Activated CD8-positive, alpha-beta memory T cell treated with anti-CD3 and anti-CD28 coated beads for 1 hour (primary cell): ENCODE measurements at places on chromosomes 6 and 20.

DNA sequence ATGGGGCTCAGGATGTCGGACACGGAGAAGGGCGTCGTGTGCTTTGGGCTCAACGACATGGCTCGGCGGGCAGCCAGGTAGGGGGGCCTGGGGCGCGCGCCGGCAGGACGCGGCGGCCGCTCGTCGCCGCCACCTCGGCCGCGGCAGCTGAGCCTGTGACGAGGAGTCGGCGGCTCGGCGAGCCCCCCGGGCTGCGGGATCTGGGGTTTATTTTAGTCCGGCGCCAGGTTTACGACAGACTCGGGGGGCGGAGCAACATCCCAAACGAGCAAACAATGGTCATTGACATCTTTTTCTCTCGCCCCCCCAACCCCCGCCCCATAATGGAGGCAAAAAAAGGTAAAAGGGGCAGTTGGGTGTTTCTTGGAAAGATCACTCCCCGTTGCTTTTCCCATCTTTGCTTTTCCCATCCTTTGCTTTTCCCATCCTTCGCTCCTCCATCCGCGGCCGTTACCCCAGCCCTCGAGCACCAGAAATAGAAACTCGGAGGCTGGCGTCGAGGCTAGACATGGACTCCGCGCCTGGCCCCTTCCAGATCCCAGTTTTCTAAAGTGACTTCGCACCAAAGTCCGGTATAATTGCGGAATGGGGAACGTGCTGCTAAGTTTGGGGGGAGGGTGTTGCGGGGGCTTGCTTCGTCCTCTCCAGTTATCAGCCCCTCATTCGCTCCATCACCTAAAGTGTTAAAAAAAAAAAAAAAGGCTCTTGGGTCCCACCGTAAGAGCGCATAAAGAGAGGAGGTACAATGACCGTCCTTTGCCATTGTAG is at the start of gene NKX2-4:
NKX2-4 (minus strand) TSS at position 186 of the 768 bp plus-strand sequence; CDS start at position 59, 127 bp downstream.
- DNase-seq: no peak

DNA sequence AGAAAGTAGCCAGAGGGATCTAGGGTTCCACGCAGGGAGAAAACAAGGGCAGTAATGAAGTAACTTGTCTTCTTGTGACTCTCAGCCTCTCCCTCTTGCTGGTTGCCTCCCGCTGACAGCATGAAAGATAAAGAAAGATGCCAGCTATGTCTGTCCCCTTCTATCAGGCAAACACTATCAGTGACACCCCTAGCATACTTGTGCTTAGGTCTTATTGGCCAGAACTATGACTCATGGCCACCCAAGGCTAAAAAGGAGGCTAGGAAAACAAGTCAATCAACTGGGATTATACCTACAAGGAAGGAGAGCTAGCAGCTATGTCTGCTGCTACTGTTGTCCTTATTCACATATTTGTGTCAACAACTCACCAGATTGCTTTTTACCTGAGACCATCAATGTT is 206.8 kb upstream of the SOX4 start:
- no peak for DNase-seq

DNA sequence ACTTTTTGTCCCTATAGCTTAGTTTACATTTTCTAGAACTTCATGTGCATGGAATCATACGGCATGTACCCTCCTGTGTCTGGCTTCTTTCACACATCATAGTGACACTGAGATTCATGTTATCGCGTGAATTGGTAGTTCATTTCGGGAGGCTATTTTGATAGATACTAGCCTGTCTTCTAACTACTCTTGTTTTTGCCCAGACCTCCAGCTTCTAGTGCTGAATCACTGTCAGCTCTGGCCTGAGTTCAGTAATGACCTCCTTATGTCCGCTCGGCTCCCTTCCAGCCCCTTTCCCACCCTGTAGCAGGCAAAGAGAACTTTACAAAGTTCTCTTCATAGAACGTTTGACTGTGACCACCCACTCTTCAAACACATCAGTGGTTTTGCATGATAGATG is 14.1 kb downstream of the MYBL2 start:
- no peak for DNase-seq

DNA sequence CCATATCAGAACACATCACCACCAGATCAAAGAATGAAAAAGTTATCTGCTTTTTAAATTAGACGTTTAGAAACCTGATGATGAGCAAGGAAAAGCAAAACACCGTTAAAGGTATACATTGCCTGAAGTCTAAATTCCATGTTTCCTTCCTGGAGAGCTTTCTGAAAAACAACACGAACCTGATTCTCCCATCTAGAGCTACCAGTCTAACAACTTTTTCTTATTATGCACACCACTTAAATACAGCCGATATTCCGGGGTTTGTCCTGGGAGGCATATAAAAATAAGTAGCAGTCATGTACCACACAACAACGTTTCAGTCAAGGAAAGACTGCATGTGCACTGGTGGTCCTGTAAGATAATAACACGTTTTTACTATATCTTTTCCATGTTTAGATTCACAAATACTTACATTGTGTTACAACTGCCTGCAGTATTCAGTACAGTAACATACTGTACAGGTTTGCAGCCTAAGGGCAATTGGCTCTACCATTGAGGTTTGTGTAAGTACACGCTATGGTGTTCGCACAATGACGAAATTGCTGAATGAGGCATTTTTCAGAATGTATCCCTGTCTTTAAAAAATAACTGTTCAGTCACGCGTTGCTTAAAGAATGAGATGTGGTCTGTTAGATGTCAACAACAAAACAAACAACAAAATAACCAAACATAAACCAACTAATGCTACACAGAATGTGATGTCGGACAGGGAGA is 19.1 kb upstream of the LYRM2 start:
- DNase-seq: no peak

DNA sequence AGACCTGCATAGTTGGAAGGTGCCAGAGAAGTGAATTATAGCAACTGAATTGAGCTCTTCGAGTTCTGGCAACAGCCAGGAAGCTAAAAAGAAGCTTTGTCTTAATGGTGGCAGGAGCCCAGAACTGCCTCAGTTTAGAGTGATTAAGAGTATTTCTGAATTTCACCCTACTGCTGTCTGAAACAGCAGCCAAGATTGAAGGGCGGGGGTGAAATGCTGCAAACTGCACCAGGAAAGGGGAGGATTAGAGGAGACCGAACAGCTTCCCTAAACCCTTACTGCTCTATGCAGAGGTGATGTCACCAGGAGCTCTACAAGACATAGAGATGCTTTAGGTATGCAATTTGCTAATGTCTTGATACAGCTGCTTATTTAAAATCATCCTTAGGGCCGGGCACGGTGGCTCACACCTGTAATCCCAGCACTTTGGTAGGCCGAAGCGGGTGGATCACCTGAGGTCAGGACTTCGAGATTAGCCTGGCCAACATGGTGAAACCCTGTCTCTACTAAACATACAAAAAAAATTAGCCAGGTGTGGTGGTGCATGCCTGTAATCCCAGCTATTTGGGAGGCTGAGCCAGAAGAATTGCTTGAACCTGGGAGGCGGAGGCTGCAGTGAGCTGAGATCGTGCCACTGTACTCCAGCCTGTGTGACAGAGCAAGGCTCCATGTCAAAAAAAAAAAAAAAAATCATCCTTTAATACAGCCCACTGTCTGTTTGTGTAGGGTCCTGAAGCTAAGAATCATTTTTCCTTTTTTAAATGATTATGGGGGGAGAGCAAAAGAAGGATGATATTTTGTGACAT is 91.7 kb upstream of the IYD start:
- DNase-seq: no peak

DNA sequence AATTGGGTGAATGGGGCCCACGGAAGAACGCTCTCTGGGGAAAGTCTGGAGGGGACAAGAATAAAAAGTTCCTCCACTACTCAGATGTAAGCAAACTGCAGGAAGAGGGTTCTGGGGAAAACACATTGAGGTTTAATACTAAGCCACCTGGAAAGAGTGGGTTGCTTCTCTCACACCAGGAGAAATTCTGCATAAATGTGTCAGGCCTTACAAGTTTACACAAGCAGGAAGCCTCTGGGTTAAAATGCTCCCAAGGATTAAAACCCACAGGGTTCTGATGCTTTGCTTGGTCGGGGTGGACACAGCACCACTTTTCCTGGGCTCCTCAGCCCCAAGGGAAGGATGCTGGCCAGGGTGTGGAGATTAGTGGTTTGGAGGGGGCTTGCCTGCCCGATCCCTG is 122.1 kb upstream of the SLC22A23 start:
- DNase-seq: no peak

DNA sequence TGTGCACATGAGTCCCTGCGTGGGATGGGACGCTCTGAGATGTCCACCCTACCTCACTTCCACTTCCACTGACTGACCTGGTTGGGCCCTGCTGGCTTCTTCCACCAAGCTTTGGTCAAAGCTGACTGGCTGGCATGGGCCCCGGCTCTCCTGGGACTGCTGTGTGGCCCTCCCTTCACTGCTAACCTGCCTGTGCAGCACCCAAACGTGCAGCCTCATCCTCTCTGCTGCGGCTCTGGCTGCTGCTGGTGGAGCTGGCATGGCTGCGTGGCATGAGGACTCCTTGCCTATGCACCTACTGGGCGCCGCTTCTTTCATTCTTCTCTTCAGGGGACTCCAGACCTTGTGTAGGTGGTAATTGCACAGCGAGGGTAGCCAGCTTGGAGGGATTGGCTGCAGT is 18.7 kb upstream of the IP6K3 start:
- DNase-seq: no peak

DNA sequence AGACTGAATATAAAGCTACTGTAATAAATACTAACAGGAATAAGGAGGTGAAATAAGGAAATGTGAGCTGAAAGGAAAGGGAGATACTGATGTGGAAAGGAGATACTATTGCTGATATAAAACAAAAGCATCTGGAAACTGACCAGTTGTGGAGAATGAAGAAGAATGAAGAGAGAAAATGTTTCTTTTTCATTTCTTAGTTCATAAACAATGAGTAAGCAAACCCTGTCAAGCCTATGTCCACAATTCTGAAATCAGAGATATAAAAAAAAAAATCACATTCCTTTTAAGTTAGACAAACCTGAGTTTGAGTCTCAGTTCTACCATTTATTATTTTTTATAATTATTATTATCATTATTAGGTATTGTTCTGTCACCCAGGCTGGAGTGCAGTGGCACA is 121.6 kb upstream of the GJE1 start:
- DNase-seq: no peak

DNA sequence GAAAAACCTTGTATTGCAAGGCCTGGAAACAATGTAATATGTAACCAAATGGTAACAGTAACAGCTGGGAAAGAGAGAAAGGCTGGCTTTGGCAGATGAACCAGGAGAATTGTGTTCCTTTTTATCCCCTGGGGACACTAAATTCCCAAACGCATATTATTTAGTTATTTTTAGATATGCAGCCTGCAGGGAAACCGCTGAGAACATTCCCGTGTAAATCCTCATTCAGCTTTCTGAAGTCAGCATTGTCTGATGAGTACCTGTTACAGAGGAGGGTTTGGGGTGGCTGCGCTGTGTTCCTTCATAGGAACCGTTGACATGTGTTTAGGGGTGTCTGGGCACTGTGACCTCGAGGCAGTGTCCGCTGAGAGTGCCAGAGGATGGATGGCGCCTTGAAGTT is 101.3 kb downstream of the SMOC2 start:
- DNase-seq: no peak

- no peak for DNase-seq
Measured at GRCh38 chr6:169798764-169799473, 47.5 kb downstream of the ERMARD start.

DNA sequence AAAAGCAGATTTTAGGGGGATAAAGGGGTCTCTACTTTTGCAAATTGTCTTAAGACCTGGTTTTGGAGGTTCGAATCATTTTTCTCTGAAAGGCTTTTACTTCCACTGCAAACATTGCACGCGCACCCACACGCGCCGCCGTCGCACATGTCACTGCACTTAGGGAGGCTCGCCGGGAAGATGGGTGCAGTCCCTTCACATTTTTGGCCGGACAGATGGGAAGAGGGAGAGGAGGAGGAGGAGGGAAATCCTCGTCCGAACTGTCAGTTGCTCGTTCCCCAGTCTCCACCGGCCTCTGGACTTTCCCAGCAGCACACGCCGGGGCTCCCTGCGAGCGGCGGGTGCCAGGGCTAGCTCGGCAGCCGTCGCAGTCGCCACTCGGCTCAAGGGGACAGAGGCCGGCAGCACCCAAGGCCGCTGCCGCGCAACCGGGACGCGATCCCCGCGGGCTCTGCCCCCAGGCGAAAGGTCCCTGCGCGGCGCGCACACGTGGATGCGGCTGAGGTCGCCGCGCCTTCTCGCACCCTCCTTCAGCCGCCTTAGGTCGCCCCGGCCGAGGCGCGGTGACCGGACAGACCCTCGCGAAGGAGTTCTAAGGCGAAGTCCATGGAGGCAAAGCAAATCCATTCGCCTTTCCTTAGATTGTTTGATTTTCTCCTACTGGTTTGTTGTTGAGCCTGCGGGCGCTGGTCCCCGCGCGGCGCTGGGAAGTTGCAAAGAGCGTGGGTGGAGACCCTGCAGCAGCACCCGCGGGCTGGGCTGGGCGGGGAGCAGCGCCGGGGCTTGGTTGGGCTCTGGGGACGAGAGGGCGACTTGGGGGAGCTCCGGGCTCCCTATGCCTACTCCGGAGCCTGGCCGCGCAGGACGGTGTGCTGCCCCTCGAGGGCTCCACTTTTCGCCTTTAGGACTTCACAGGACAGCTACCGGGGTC is 1.2 kb downstream of the MYB start:
- DNase-seq: no peak

- no peak for DNase-seq
Measured at GRCh38 chr6:158070513-158070912, 88.8 kb downstream of the SYNJ2 start.

GRCh38 chr6:41731561-41732086 is 3.8 kb downstream of the TFEB start:
- no peak for DNase-seq

DNA sequence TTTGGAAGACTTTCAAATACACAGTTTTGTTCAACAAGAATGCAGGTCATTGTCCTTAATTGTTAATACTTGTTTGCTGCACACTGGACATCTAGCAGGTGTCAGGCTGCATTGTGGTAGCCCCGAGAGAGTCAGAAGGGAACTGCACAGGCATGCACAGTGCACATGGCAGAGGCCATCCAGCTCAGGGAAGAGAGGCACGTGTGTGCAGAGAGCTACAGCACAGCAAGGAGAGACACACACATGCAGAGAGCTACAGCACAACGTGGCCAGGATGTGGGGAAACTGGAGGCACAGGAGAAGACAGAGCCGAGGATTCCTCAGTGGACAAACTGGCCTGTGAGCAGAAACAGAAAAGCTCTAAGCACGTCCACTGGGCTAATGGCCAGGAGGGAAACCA is 272.0 kb downstream of the SMOC2 start:
- no peak for DNase-seq

GRCh38 chr6:170107606-170108222 is 183.2 kb downstream of the DLL1 start:
- DNase-seq: no peak

GRCh38 chr6:17503051-17503450 is 97.1 kb upstream of the FAM8A1 start:
- DNase-seq: no peak

GRCh38 chr6:89243331-89243629 is 26.1 kb upstream of the GABRR1 start:
- no peak for DNase-seq

- DNase-seq: no peak
Measured at GRCh38 chr6:33600761-33601160, 20.4 kb upstream of the ITPR3 start.

- no peak for DNase-seq
Measured at GRCh38 chr6:108587258-108588059, 26.7 kb downstream of the FOXO3 start.

- DNase-seq: no peak
Measured at GRCh38 chr6:2855061-2855519, 13.4 kb upstream of the SERPINB1 start.
